Upper lobe of right lung (tissue), 1 donor: ENCODE measurements at places on chromosomes 3 and 15.

- DNase-seq: no peak
Measured at GRCh38 chr15:84996055-84996454, 14.4 kb downstream of the PDE8A start.

GRCh38 chr15:51864408-51865056 lies 35.1 kb downstream of the TMOD3 start:
- DNase-seq: no peak

DNA sequence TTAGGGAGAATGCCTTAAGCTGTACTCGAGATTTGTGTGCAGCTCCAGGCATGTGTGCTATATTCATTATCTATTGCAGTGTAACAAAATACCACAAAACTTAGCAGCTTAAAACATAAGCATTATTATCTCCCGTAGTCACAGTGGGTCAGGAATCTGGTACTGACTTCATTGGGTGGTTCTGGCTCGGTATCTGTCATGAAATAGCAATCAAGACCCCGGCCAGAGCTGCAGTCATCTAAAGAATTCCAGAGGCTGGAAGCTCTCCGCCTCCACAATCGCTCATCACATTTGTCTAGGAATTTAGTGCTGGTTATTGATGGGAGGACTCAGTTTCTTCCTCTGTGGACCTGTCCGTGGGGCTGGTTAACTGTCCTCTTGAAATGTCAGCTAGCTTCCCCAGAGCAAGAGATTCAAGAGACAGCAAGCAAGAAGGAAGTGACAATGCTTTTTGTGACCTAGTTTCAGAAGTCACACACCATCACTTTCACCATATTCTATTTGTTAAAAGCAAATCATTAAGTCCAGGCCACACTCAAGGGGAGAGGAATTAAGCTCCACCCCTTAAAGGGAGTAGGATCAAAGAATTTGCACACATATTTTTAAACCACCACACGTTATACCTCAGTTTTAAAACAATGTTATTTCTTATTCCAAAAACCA lies 76.1 kb downstream of the TOP2B start:
- DNase-seq: no peak

- no peak for DNase-seq
Measured at GRCh38 chr3:193660171-193660570, 67.2 kb downstream of the OPA1 start.

- DNase-seq: peak; percentile 76
Measured at GRCh38 chr3:129439226-129439816, 427 bp downstream of the MBD4 start.

GRCh38 chr3:153547970-153548369 lies 385.9 kb downstream of the RAP2B start:
- no peak for DNase-seq

DNA sequence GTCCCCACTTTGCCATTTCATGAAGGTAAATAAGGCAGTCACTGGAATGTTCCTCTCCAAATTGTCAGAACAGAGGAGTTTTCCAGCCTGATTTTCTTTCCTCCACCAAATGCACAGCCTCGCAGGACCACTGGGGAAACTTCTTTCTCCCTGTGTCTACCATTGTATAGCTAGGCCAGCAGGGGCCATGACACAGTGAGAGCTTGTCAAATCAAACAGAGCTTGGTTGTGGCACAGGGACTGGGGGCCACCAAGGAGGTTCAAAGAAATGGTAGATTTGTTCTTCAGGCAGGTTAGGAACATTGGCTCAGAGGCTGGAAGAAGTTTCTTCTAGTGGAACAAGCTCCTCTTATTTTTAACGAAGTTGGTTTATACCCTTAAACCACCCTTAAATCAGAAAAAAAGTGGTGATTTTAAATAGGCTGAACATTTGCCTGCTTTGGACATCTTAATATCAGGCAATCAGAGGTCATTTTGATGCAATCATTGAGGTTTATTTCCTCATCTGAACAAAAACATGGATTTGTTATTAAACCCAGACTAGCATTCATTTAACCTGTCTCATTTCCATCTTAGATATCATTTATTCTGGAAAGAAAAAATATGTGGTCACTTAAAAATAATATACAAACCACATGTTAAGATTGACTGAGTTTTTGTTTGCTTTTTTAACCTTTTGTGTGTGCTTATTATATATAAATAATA lies 105.6 kb downstream of the GTPBP8 start:
- no peak for DNase-seq

DNA sequence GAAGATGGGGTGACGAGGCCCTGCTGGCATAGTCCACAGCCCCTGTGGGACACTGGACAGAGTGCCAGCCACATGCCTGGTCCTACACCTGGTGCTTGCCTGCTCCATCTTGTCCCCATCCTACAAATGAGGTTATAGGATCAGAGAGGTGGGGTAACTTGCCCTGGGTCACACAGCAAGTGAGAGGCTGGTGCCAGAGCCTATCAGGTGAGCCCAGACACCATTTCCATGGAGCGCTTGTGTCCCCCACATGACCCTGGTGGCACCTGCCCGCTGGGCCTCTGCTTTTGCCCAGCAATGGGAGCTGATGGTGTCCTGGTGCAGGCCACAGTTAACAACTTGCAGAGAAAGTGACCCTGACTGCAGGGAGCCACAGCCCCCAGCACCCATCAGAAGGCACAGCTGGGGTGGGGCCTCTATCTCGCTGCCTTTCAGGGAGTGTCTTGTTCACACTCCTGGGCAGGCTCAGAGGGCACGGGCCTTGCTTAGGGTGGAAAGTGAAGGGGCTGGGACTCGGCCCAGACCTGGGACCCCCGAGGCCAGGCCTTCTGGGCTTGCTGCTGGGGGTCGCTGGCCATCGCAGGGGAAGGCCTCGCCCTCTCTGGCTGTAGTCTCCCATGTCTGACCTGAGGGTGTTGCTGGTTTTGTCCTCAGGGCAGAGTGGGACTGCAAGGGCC lies 7.2 kb downstream of the PLXNA1 start:
- DNase-seq: no peak

DNA sequence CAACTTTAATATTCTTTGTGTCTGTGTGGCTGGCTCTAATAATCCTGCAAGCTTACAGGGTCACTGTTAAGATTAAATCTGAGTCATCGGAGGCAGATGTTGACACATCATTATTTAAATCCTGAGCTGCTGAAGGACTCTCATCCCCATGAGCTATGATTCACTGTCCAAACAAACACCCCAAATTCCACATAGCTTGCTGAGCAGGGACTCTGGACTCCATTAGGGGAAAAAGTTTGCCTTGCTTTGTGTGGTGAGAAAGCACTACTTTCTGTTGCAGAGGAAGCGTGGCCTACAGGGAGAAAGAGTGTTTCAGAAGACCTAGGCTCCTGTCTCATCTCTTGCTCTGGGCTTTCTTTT lies 213.7 kb downstream of the PDCD6IP start:
- no peak for DNase-seq

DNA sequence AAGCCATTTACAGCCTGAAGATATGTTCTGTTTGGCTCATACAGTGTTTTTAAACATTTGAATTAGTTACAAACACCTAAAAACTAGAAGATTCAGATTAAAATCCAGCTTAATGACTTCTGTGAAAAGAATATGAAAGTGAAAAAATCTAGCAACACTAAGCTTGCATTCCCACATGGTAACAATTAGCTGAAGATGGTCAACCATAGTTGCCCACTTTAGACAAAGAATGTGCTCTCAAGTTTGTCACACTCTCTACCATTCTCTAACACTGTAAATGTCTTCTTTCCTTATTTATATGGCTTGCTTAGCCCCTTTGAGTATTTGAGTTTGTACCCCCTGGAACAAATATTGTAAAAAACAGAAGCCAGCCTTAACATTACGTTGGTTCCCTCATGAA lies 32.7 kb downstream of the HDGFL3 start:
- DNase-seq: no peak

DNA sequence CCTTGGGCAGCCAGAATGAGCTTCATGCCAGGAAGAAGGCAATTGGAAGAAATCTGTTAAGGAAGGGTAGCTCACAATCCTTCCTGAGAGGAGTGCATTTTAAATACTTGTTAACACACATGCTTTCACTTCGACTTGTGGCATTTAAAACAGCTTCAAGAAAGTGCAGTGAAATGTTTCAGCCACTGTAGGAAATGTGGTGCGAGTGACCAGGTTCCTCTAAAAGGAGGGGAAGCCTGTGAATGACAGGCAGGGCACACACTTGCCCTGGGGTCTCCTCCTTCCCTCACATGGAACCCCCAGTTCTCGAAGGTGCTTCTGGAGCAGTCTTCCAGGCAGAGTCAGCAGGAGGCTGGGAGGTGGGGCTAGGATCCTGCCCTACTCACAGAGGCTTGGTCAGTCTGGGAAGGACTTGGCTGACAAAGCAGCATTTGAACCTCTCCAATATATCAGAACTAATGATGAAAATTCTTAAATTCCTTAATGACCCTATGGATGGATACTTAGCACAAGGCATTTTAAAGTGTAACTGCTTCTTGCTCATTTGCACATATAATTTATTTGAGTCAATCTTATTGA lies 358.6 kb downstream of the CHST2 start:
- DNase-seq: no peak

DNA sequence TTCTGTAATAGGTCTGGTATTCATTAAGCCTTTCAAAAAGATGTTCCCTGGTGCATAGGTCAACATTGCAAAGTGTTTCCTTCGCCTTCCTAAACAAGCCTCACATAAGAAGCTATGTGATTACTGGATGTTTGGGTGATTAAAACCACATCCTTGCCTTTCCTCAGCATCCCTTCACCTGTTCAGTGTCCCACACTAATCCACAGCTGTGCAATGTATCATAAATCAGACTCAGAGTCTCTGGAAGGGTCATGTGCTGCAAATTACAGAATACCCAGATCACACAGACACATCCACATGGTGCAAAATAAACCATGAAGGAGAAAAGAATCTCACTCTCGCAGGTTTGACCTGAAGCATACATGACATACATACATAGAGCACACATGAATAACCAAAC lies 164.7 kb upstream of the NSMCE3 start:
- no peak for DNase-seq

- DNase-seq: no peak
Measured at GRCh38 chr3:100590114-100590839, 19.1 kb upstream of the ADGRG7 start.

DNA sequence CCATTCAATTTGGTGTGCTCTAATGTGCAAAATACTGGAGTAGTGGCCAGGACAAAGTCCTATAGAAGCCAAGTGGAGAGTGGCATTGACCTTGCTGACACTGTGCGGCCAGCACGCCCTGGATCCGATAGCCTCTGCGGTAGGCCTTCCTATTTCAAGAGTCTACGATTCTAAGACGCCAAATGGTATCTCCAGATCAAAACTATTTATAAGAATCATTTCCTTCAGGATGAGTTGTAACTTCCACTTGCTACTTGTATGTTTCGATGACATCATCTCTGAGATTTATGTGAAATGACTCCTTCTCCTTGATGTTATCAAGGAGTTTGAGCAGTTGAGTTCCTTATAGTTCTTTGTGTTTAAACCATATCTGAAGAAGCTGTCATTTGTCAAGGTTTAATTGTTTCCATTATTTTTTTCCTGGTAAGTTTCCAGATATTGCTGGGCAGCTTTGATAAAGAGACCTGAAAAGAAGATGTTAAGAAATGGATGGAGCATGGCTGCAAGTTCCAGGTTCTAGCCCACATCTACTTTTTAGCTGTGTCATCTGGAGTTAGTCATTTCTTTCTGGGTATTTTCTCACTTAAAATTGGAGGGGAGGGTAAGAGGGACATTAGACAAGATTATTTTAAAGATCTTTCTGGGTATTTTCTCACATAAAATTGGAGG lies 71.8 kb downstream of the TMEM44 start:
- no peak for DNase-seq

DNA sequence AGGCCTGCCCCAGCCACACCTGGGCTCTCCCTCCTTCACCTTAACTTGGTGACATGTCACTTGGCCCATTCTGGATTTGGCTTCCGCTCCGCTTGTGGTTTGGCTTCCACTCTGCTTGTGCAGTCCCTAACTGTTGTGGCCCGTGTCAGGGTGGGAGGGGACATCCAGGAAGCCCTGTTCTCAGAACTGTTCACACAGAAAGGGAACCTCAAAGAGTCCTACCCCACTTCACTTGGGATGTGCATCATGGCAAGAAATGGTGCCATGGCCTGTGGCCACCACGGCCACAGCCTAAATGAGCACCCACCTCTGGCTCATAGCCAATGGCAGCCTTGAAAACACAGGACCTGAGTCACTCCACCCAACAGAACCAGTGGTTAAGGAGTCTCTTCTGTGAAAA lies 63.4 kb downstream of the CYP19A1 start:
- DNase-seq: no peak

DNA sequence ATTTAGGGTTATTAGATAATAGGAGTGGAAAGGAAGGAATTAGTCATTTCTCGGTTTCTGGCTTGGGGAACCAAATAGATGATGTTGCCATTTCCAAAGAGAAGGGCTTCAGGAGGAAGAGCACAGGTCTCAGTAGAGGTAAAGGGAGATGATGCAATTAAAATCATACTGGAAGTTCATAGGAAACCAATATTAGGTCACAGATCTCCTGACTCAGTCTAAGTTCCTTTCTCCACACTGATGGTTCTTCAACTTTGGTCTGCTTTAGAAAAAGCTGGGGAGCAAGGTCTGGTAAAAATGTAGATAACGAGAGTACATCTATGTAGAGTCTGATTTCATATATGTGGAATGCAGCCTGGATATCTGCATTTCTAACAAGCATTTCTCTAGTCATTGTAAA lies 130.9 kb downstream of the POLQ start:
- DNase-seq: no peak

- DNase-seq: no peak
Measured at GRCh38 chr3:112355307-112355687, 22.3 kb downstream of the CD200 start.

GRCh38 chr3:148792516-148792915 lies 35.1 kb upstream of the CPB1 start:
- DNase-seq: no peak

DNA sequence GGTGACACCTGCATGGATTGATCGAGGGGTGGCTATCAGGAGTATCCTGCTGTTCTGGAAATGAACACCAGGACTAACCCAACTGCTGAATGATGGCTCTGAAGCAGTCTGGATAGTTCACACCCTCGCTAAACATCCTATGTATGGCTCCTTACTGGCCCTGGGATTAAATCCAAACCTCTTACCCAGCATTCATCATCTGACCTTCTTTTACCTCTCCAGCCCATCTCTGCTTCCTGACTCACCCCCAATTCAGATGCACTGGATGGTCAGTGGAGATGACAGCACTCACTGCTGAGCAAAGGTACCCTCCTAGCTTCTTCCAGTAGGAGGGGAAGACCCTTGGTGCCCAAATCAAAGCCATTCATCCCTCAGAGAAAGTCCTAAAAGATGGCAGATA lies 235.2 kb upstream of the TRIM42 start:
- no peak for DNase-seq

DNA sequence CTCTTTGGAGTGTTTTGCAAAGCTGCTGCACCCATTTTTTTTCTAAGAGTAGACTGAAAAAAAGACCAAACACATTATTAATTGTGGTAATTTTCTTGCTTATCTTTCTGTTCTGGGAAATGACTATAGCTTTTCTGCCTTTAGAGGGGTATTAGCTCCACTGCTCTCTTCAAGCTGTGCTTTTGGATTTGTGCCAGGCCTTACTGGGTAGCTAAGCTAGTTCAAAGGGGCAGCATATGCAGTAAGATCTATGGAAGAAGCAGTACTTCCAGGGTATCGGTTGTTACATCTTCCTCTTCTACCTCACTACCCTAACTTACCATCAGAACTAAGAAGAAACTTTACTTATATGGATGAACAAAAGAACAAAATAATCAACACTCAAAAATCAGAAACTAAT lies 28.7 kb upstream of the ARIH1 start:
- DNase-seq: no peak

GRCh38 chr3:98977520-98977919 lies 76.0 kb upstream of the DCBLD2 start:
- DNase-seq: no peak
